ENCODE measurements at places on chromosomes 5 and 9.

- no peak for DNase-seq
Observed at GRCh38 chr9:16268067-16268881, 602.2 kb downstream of the BNC2 start.

DNA sequence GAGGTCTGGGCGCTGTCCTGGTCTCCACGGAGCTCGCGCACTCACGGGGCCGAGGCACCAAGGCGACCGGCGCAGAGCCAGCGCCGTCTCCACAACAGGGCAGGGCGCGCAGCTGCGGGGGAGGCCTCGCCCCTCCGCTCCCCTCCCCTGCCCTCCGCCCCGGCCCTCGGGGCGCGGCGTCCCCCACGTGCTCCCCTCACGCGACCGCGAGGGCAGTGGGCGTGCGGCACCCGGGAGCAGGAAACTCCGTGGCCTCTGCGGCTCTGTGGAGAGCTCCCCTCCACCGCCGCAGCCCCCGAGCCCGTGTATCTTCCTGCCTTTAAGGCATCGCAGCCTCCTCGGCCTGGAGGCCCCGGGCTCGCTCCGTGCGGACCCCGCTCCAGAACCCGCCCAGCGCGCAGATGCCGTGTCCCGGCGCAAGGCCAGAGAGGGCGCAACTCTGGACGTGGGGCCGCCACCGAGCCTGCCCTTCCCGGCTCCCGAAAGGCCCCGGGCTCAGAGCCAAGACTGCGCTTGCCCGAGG is 708 bp upstream of the TUBB4B start:
- peak; percentile 68 for DNase-seq

DNA sequence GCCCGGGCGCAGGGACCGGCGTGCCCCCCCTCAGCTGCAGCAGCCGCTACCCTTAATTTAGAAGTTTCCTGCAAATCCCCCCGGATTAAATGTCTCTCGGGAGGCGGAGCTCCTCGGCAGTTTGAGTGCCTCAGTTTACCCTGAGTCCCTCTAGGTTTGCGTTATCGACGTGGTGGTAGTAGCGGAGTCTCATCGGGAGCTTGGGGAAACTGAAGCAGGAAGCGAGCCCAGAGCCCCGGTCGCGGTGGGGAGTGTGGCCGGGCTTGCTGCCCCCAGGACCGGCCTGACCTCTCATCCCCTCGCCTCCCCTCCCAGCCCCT is 529 bp upstream of the TPM2 start:
- DNase-seq: no peak

GRCh38 chr5:65739162-65739561 is 17.2 kb downstream of the NLN start:
- no peak for DNase-seq

GRCh38 chr5:173968154-173968797 is 20.7 kb upstream of the C5orf47 start:
- DNase-seq: no peak

DNA sequence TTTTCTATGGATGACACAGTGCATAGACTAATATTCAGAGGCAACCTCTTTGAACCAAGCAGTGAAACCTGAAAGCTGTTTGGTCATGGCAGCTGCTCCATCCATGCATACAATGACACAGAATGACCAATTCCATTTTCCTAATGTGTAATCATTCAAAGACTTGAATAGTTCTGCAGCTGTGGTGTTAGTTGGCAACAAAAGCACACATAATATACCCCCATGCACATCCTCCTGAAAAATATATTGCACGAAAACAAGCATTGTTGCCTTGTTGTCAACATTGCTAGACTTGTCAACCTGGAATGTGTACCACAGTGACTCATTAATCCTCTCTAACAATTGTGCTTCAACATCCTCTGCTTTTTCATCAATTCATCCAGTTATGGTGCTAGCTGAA is 71.0 kb upstream of the SEMA6A start:
- DNase-seq: no peak

Measured in stimulated activated CD4-positive, alpha-beta T cell treated with anti-CD3 and anti-CD28 coated beads, Interleukin-2, amount 100 ng/mL, for 24 hours (primary cell).